Glomerular endothelial cell (primary cell): ENCODE measurements at places on chromosomes 3 and 15.

GRCh38 chr3:139231555-139232281 lies 112.1 kb upstream of the MRPS22 start:
- DNase-seq, result no peak

GRCh38 chr3:25719321-25719720 lies 54.6 kb upstream of the TOP2B start:
- no peak for DNase-seq

DNA sequence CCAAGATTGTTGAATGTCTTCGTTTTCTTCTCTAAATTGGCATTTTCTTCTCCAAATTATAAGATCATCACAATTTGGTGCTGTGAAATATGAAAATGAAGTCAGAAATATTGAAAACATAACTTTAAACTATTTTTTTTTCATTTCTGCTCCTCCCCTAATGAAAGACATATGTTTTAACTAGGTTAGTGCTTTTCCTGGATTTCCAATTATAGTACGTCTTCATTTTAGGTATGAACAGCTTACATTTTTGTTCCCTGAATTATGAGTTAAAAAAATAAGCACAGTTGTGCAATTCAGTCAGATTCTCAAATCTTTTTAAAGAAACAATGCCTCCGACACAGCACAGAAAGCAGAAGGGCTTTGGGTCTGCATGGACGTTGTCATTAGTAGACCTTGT lies 83.5 kb upstream of the CFAP20DC start:
- DNase-seq, result no peak

GRCh38 chr3:117346901-117347300 lies 637.3 kb downstream of the TUSC7 start:
- no peak for DNase-seq

- DNase-seq, result no peak
Measured at GRCh38 chr15:44710236-44711095, 657 bp downstream of the PATL2 start.
